ENCODE measurements at places on chromosomes 7 and 10.

DNA sequence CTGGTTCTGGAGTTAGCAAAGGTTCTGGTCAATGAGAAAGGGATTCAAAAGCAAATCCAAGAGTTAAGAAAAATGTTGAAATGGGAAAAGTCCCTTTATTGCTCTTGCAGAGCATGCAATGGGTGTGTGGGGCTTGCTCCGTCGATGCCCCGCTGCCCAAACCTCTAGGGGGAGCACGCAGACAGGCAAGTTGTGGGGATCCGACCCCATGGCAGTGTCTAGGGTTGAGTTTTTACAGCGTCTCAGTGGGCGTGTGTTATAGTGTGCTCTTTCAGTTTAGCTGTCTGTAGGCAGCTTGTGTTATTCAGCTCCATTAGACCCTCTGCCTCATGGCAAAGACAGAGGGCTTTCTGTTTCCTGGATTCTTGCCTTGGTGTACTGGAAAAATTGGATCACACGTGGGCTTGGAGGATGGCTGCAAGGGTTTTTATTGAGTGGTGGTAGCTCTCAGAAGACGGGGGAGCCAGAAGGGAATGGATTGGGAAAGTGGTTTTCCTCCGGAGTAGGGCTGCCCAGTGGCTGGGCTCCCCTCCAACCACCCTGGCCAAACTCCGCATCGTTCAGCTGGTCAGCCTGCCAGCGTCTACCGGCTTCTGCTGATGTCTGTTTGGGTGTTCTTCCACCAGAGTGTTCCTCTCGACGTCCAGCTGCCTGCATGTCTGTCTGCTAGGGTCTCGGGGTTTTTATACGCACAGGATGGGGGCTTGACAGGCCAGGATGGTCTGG is 102.3 kb upstream of the PLXDC2 start:
- DNase-seq = peak; percentile 29

GRCh38 chr10:67858971-67859370 is 21.0 kb upstream of the DNAJC12 start:
- DNase-seq = no peak

DNA sequence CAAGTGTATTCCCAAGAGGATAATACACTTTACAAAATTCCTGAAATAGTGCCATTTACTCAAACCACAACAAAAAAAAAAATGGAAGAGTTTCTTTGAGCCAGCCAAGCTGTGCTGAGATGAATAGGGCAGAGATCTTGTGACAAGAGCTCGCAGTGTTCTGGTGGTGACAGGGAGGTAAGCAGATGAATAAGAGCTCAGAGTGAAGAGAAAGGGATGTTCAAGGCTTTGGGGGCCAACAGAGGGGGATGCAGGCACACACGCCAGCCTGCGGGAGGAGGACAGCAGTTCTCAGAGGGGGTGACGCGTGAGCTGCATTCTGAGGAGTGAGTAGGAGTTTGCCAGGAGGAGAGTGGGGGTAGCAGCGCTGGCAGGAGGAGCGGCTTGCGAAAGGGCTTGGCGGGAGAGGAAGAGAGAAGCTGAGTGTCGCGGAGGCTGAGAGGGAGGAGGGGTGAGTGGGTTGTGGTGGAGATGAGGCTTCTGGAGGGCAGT is 194.4 kb upstream of the IMMP2L start:
- peak; percentile 89 for DNase-seq

GRCh38 chr10:45353186-45353585 is 20.8 kb upstream of the ALOX5 start:
- no peak for DNase-seq

DNA sequence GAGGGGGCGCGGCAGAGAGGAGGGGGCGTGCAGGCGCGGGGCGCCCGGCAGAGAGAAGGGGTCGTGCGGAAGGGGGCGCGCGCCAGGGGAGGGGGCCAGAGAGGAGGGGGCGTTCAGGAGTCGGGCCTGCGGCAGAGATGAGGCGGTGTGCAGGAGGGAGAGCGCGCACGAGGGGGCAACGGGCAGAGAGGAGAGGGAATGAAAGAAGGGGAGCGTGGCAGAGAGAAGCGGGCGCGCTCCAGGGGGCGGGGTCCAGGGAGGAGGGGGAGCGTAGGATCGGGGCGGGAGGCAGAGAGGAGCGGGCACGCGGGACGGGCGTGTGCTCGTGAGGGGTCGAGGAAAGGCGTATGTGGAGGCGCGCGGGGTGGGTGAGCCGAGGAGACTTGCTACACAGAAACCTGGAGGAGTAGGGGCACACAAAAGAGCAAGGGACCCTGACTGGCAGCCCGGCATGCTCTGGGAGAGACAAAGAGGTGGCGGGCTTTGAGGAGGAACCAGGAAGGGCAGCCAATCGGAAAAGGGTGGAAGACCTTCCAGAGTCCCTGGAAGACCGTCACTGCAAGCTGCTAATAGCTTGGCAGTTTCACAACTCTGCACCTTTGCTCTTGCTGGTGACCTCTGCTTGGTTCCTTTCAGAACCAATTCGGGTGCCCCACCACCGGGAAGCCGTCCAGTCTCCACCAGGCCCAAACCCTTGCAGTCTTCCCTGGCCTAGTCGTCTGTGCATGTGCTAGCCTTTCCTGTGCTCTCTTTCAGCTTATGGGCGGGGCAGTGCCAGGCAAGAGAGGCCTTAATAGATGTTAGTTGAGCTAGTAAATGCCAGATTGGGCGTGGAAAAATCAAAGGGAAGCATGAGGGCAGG is 639 bp downstream of the DYDC2 start:
- no peak for DNase-seq

- no peak for DNase-seq
Observed at GRCh38 chr7:108794466-108794865, 224.8 kb downstream of the DNAJB9 start.

DNA sequence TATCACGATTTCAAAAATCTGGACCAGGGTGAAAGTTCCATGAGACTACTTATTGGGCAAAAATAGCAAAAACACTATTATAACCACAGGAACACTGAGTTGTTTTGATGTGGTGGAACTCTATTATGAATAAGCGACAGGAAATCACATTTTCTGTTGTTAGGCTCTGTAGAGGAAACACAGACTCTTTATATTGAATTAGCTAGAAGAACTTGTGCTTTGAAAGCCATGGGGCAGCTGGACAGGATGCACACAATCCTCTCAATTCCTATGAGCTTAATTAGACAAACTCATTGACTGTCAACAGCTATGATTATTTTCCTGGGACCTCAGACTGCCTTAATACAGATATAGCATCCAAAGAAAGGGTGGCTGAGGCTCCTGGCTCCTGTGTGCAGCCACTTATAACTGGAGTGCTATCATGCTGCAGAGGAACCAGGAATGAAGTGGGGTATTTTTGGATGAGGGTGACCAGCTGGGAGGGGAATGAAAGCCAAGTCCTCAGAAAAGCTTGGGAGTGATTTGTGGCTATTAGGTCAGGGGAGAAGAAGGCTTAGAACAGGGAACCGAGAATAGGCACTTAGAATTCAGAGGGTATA is 657.3 kb downstream of the TYW1 start:
- no peak for DNase-seq

DNA sequence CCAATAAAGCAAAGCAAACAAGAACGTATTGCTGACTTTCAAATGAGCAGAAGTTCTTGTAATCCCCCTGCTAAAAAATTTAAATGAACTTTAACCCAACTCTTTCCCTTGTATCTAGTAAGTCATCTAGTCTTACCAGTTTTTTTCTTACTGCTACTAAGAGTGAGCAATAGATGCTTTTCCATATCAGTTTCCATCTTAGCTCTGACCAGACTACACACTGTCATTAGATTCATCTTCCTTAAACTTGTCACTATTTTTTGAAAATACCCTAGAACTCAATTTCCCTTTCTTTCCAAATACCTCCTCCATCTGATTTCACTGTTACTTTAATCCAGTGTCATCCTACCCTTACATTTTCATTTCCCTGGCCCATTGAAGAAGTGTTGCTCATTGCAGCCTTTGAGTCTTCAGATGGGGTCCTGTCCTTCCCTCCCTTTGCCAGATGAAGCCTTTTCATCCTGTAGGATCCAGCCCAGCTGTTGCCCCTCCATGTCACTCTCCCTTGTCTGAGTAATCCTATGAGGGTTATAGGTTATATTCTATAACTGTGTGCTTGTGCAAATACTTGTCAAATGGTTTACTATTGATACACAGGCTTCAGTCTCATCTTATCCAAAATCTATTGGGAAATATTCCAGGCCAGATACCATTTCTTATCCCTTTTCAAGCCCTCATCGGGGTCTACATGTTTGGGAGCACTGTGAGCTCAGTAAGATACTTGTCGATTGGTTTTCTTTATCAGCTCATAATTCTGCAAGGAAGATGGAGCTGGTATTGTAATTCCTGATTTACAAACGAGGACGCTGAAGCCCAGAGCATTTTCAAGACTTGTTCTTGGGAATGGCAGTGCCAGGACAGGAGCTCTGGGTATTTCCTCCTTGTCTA is 51.5 kb upstream of the ITGB1 start:
- no peak for DNase-seq

- no peak for DNase-seq
Observed at GRCh38 chr7:33221390-33221789, 92.0 kb downstream of the BBS9 start.

DNA sequence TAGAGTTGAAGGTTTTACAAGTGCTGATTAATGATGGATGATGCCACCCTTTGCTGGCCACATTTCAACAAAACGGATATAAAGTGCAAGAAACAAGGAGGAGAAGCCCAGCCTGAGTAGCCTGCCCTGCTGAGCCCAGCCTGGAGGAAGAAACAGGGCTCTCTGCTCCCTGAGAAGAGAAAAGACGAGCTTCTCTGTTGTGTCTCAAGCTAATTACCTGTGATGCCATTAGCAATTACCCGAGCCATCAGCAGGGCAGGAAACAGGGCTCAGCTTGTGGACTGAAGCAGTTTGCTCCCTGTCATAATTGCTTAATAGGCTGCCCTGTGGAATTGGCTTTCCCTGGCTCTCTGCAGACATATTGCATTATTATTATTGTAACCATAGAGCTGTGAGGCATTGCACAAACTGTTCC is 709.3 kb upstream of the AUTS2 start:
- DNase-seq = no peak

DNA sequence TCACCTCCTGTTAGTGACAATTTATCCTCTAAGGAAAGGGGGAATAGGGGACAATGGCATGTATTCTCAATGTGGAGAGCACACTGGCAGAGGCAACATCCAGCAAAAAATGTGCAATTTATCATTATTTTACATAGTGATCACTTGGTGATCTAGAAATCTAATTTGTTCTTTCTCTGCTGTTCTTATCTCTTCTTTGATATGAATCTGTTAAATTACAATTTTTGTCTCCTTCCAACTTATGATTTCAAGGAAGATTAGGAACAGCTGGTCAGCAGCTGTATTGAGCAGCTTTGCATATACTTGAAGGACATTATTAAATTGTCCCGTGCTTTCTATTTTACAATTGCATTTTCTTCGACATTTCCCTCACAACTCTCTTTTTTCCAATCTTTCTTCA is 213.1 kb downstream of the MAGI2 start:
- no peak for DNase-seq

DNA sequence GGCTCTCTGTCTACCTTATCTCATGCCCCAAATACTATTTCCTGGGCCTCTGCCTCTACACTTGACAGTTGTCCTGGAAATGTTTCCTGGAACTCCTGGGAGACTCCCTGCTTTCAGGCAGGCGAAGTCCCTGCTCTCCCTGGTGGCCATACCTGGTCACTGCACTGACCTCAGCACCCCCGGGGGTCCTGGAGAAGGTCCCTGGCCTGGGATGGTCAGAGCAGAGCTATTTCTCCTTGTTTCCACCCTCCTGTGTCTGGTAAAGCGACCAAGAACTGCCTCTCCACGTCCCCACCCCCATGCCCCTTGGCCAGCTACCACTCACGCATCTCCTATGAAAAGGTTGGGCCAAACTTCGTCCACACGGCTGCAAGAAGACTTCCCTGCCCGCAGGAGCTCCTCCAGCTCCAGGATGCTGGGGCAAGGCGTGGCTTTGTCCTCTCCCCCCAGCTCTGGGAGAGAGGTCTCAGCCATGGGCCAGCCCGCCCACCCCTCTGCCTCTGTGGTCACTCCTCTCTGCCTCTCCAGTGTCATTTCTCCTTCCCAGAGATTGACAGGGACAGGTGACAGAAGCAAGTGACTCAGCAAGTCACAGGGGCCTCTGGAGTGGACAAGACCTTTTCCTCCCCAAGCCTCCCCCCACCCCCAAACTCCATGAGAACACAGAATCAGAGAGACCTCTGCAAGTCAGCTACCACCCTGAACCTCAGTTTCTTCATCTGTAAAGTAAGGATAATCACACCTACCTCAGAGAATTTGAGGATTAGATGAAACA is 2.6 kb upstream of the SAMD8 start:
- DNase-seq = no peak

GRCh38 chr7:36147361-36147760 is 5.7 kb upstream of the EEPD1 start:
- no peak for DNase-seq

DNA sequence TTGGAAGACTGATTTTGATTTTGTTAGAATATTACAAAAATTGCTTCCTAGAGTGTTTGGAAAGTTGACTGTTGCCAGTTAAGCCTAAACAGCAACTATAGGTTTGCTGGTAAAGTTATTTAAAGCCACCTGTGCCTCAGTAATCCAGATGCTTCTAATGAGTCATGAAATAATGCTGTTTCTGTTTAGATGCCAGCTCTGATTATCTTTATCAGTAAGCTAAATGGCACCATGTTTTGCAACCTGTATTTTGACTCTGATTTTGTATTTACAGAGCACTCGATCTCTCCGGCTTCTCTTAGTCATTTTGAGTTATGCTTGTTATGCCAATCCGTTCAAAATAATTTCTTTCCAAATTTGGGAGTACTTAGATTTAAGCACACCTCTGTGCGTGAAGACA is 366.1 kb downstream of the EXOC4 start:
- no peak for DNase-seq

Measured in nucleus accumbens (tissue), 56 donors.